Lung (tissue), 17 donors: ENCODE measurements at places on chromosomes 3 and 15. TPM values are rescaled to one million over a fixed set of nuclear protein-coding genes. Genes with fewer than 3 reads are reported as not detected.

DNA sequence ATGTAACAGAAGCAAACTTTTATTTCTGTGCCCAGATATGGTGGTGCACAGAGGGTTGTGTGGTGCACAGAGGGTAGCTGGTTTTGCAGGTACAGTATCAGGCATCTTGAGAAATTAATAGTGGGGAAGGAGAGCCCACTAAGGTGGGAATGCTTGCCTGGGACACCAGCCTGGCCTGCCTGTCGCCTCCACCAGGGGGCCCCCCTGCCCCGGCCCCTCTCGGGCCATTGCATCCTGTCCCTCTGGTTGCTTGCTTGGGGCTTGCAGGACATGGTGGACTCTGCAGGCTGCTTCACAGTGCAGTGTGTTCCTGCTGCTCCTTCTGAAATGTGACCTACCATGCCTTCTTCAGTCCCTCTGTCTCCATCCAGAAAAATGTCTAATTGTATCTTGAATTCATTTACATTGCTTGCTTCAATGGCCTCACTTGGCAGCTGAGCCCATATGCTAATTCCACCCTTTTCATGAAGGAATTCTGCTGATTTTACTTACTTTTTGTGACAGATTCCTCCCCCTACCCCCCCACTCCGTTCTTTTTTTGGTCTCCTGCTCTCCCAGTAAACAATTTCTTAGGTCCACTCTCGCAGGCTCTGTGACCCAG is 73.6 kb downstream of the EEFSEC start:
- no peaks in the 10 kb centered on the region for H3K36me3 ChIP-seq
- no peak overlapping the region for H3K4me3 ChIP-seq
- DNase-seq: peak; percentile 77

- peak overlapping the region; percentile 2 for H3K27ac ChIP-seq
- no peak overlapping the region for H3K4me3 ChIP-seq
- no peaks in the 10 kb centered on the region for H3K27me3 ChIP-seq
- H3K4me1 ChIP-seq: no peaks in the 10 kb centered on the region
- H3K36me3 ChIP-seq: peaks cover 2% of the 10 kb centered on the region
- no peak for DNase-seq
Observed at GRCh38 chr15:99343881-99344551, 92.7 kb downstream of the LRRC28 start.

PSMD6 gene
- 68.6 TPM for total RNA-seq

GRCh38 chr15:51840692-51841091 is 11.2 kb downstream of the TMOD3 start:
- DNase-seq: no peak
- H3K27ac ChIP-seq: no peak overlapping the region
- H3K4me1 ChIP-seq: peaks cover 47% of the 10 kb centered on the region
- no peaks in the 10 kb centered on the region for H3K36me3 ChIP-seq

DNA sequence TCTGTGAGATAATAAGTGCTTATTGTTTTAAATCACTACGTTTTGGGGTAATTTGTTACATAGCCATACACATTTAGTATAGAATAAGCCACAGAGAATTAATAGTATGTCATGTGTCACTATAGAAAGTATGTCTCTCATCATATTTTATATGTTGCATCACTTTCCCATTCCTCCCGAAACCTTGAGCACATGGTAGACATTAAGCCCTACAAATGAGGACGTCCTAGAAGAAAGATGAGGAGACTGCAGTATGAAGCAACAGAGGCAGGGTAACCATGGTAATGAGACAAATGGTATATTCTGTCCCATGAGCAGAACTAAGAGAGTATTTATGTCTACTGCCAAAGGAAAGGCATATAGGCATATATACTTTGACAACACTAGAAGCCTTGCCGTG is 720.2 kb downstream of the ROBO1 start:
- no peak overlapping the region for H3K27ac ChIP-seq
- H3K4me3 ChIP-seq: no peak overlapping the region
- no peak for DNase-seq
- H3K4me1 ChIP-seq: no peaks in the 10 kb centered on the region
- H3K27me3 ChIP-seq: no peaks in the 10 kb centered on the region
- no peaks in the 10 kb centered on the region for H3K36me3 ChIP-seq

DNA sequence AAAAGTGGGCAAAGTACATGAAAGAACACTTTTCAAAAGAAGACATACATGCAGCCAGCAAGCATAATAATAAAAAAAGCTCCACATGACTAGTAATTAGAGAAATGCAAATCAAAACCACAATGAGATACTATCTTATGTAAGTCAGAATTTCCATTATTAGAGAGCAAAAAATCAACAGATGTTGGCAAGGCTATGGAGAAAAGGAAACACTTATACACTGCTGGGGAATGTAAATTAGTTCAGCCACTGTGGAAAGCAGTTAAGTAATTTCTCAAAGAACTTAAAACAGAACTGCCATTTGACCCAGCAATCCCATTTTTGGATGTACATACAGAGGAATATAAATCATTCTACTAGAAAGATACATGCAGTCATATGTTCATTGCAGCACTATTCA is 360.7 kb downstream of the NSUN3 start:
- no peaks in the 10 kb centered on the region for H3K4me1 ChIP-seq
- no peak overlapping the region for H3K4me3 ChIP-seq
- no peaks in the 10 kb centered on the region for H3K27me3 ChIP-seq
- no peak for DNase-seq
- no peaks in the 10 kb centered on the region for H3K36me3 ChIP-seq

HTD2 gene
- 7.5 TPM for total RNA-seq

GRCh38 chr15:42544853-42545629 is 3.6 kb downstream of the LRRC57 start:
- peaks cover 18% of the 10 kb centered on the region for H3K36me3 ChIP-seq
- DNase-seq: no peak
- peaks cover 5% of the 10 kb centered on the region for H3K4me1 ChIP-seq
- no peak overlapping the region for H3K27ac ChIP-seq
- no peaks in the 10 kb centered on the region for H3K27me3 ChIP-seq
